ENCODE measurements at places on chromosomes 6 and 20. TPM values are rescaled to one million over a fixed set of nuclear protein-coding genes. Genes with fewer than 3 reads are reported as not detected.

DNA sequence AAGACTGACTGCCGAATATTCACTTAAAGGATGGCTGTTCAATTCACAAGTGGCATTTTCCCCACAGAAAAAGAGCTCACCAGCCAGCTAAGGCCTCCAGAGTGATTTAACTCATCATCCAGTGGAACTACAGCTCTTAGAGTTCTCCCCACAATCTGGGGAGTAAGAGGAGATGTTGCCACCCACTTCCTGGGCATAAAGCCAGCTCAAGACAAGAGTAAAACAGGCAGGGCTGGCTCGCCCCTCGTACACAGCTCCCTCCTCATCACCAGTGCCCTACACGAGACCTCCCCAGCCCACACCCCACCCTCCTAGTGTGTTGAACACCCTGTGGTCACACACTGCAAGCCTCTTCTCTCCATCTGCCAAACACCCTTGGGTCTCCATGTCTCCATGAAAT lies 47.2 kb upstream of the IPCEF1 start:
- no peak for DNase-seq

DNA sequence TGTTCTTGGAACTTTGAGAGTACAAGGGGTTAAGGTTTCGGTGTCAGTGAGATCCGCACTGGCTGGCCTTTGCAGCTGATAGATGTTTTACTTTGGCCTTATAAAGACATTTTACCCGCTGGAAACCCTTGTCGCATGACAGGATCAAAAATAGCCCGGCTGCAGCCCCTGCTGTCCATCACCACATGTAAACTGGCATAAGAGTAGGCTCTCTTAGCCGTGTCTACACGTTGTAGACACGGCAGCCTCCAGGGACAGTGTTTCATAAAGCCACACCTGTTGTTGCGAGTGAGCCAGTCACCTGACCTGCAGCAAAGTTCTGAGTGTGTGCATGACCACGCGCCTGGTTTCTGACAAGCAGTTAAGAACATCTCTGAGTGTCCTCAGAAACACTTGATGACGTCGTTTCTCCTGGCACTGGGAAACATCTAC lies 8.5 kb downstream of the RBM24 start:
- DNase-seq = peak; percentile 84

DNA sequence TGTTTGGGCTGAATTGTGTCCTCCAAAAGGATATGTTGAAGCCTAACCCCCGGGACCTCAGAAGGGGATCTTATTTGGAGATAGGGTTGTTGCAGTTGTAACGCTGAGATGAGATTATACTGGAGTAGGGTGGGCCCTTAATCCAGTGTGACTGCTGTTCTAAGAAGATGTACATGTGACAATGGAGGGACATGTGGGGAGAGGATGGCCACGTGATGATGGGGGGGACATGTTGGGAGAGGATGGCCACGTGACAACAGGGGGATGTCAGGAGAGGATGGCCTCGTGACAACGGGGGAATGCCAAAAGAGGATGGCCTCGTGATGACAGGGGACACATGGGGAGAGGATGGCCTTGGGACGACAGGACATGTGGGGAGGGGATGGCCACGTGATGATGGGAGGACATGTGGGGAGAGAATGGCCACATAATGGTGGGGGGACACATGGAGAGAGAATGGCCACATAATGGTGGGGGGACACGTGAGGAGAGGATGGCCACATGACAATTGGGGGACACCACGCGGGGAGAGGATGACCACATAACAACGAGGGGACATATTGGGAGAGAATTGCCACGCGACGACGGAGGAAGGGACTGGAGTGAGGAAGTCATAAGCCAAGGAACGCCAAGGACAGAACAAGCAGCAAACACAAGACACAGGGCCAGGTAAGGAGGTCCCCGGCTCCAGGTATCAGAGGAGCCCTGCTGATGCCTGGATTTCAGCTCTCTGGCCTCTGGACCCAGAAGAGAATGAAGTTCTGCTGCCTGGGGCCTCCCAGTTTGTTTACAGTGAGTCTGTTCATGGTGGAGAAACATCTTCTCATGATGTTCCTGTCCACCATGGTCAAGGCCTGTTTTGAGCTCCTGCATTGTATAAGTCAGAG lies 29.2 kb downstream of the SYNJ2 start:
- no peak for DNase-seq

- DNase-seq = no peak
These were observed 124.0 kb upstream of the STXBP5 start for GRCh38 chr6:147080225-147080624.

GRCh38 chr6:125924697-125925358 lies 31.7 kb upstream of the HINT3 start:
- no peak for DNase-seq

- DNase-seq = no peak
These were observed 106.4 kb downstream of the CD109 start for GRCh38 chr6:73802366-73802765.

- no peak for DNase-seq
These were observed 64.0 kb downstream of the ARHGAP18 start for GRCh38 chr6:129645830-129646579.

DNA sequence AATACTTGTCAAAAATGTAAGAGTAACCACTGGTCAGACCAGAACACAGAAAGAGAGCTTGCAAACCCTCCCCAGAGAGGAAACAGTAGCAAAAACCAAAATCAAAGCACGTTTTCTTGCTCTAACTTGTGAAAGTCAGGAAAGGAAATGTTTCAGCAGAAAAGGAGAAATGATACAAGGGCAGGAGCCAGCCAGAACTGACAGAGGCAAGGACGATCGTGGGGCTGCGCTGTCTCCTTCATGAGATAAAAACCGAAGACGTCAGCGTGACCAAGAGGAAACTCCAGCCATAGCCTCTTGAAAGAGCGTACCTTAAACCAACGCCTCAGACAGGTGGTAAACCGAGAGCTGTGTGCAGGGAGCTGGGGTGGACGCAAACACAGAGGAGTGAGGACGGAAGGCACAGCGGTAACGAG lies 27.5 kb downstream of the LAMA5 start:
- DNase-seq = no peak

- no peak for DNase-seq
These were observed 89.8 kb downstream of the EYA2 start for GRCh38 chr20:46984405-46984804.

- peak; percentile 73 for DNase-seq
These were observed at the start of gene SASH1 for GRCh38 chr6:148342350-148343046. SASH1 (plus strand) TSS chr6:148342838; CDS start chr6:148343068, 230 bp downstream.

- DNase-seq = no peak
These were observed 31.5 kb downstream of the AAR2 start for GRCh38 chr20:36267605-36268381.

NOX3 gene
- total RNA-seq = not detected

TFAP2D gene
- not detected for total RNA-seq

ZBTB12 gene
- 0.47 TPM for total RNA-seq

TSBP1 gene
- not detected for total RNA-seq

HMGN3 gene
- 152 TPM for total RNA-seq
